Ascending aorta (tissue), 2 donors: ENCODE measurements at places on chromosomes 4 and X. TPM values are rescaled to one million over a fixed set of nuclear protein-coding genes. Genes with fewer than 3 reads are reported as not detected.

GRCh38 chr4:77203380-77204197 is 46.6 kb downstream of the CCNG2 start:
- no peak overlapping the region for H3K4me3 ChIP-seq
- DNase-seq, result peak; percentile 81
- H3K27ac ChIP-seq, result no peak overlapping the region
- no peaks in the 10 kb centered on the region for H3K36me3 ChIP-seq

GRCh38 chrX:78357342-78358055 is 30.1 kb upstream of the CYSLTR1 start:
- H3K27me3 ChIP-seq, result no peaks in the 10 kb centered on the region
- H3K27ac ChIP-seq, result no peak overlapping the region
- H3K36me3 ChIP-seq, result no peaks in the 10 kb centered on the region
- no peak overlapping the region for H3K4me3 ChIP-seq
- H3K4me1 ChIP-seq, result no peaks in the 10 kb centered on the region
- no peak for DNase-seq

DNA sequence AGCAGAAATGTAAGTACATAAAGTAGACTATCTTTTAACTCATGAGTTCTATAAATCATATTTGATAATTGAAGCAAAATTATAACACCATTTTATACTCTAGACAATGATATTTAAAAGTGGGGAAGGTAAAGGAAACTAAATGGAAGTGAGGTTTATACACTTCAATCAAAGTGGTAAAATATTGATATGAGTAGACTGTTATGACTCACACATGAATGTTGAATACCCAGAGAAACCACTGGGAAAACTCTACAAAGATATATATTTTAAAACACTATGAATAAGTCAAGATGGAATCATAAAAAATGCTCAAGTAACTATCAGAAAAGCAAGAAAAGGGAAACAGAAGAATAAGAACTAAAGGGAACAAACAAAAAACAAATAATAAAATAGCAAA is 8.4 kb downstream of the VSIG1 start:
- H3K27ac ChIP-seq, result no peak overlapping the region
- H3K27me3 ChIP-seq, result no peaks in the 10 kb centered on the region
- no peak overlapping the region for H3K4me3 ChIP-seq
- H3K4me1 ChIP-seq, result no peaks in the 10 kb centered on the region
- DNase-seq, result no peak

DNA sequence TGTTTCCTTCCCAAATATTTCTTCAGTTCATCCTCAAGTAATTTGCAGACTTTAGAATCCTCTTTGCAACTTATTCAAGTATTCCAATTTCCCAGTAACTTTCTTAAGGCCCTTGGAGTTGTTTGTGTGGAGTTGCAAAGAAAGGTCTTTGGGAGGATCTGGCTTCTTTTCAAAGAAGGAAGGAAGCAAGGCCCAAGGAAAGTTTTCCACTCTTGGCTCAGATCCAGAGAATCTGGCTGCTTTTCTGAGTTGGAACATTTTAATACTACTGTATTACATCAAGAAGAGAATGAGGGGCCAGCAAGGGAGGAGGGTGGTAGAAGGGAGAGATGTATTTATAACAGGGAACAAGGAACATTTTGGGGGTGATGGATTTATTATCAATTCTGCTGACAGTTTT is 10.5 kb downstream of the CDX4 start:
- H3K36me3 ChIP-seq, result no peaks in the 10 kb centered on the region
- DNase-seq, result no peak
- no peak overlapping the region for H3K27ac ChIP-seq
- H3K4me1 ChIP-seq, result no peaks in the 10 kb centered on the region
- no peaks in the 10 kb centered on the region for H3K27me3 ChIP-seq
- no peak overlapping the region for H3K4me3 ChIP-seq

DNA sequence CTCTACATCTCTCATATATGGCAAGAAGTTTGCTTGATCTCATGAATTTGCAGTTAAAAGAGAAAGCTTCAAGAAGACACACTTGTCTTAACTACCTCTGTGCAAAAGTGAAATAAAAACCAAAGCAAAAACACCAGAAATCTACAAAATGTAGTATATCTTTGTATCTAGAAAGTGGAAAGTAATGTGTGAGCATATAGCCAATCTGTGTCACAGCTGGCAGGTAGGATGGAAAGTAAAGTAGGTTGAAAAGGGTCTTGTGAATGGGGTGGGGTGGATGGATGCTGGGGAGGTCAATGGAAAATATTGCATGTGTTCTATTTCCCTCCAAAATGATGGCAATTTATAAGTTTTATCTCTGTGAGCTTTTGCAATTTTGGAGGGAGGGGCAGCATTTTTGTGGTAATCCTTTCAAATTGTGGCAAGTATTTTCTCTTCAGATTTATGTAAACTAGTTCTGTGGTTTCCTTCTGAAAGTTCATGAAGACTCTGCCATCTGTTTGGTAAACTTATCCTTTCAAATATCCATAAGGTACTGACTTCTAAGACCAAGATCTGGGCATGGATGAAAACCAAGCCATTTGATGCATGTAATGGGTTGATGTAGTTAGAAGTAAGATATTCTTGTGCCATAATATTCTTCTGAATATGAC is 215.9 kb upstream of the GIMD1 start:
- peaks cover 25% of the 10 kb centered on the region for H3K4me1 ChIP-seq
- H3K4me3 ChIP-seq, result no peak overlapping the region
- no peaks in the 10 kb centered on the region for H3K27me3 ChIP-seq
- no peak for DNase-seq
- H3K36me3 ChIP-seq, result no peaks in the 10 kb centered on the region
- no peak overlapping the region for H3K27ac ChIP-seq

GRCh38 chr4:143668930-143669552 is 31.4 kb downstream of the FREM3 start:
- no peaks in the 10 kb centered on the region for H3K27me3 ChIP-seq
- H3K4me3 ChIP-seq, result no peak overlapping the region
- H3K4me1 ChIP-seq, result no peaks in the 10 kb centered on the region
- DNase-seq, result no peak
- H3K36me3 ChIP-seq, result no peaks in the 10 kb centered on the region
- H3K27ac ChIP-seq, result no peak overlapping the region

GRCh38 chr4:179112441-179113170 is 1670.4 kb upstream of the AGA start:
- no peaks in the 10 kb centered on the region for H3K4me1 ChIP-seq
- H3K27ac ChIP-seq, result no peak overlapping the region
- DNase-seq, result no peak
- no peak overlapping the region for H3K4me3 ChIP-seq

DNA sequence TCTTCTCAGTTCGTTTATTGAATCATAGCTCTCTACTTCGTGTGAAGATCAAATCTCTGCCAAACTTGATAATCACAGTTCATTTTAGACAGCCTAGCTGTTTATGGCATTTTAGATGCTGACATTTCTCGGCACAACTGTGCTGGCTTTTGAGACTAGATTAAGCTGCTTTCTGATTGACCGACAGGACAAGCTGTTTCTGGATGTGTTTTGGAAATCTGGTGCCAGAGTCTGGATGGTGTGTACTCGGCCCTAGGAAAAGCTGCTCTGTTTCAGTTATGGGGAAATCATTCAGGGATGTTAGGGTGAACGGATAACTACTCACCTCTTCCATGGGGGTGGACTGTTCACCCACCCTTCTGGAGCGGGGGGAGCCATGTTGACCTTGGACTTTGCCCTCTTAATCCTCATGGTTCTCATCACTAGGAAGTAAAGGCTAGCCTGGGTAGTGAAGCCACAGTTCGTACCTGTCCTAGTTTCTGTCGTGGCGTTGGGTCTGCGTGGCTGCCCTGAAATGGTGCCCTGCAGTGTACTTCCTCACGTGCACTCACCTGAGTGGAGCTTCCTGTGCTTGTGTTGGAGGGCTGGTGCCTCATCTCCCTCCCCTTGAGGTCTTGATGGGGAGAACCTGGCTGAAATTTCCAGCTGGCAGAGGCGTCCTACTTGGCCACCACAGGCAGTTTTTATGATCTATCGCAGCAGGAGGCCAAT is 13.7 kb upstream of the WDR1 start:
- no peak overlapping the region for H3K27ac ChIP-seq
- no peak for DNase-seq
- H3K36me3 ChIP-seq, result no peaks in the 10 kb centered on the region
- no peak overlapping the region for H3K4me3 ChIP-seq
- H3K27me3 ChIP-seq, result no peaks in the 10 kb centered on the region

- peaks cover 4% of the 10 kb centered on the region for H3K4me1 ChIP-seq
- no peak overlapping the region for H3K4me3 ChIP-seq
- H3K27me3 ChIP-seq, result no peaks in the 10 kb centered on the region
- no peak overlapping the region for H3K27ac ChIP-seq
- no peak for DNase-seq
- no peaks in the 10 kb centered on the region for H3K36me3 ChIP-seq
Measured at GRCh38 chr4:1576961-1577821, 106.9 kb downstream of the FAM53A start.

DNA sequence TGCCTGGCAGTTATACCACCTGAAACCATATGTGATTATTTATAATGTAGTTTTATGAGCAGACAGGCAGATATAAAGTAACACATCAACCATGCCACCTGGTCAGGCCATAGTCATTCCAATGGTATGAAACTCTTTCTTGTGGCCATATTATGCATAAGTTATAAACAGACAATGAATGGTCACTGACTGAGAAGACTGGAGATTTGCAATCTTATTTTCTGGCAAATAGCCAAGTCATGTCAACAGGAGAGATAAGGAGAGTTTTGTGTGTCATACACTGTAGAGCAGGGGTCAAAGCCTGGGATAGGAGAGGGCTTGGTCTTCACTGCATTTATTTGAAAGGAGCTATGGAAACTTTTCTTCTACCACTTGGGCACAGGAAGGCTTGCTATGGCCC is 29.5 kb downstream of the SORBS2 start:
- no peak overlapping the region for H3K4me3 ChIP-seq
- DNase-seq, result no peak
- H3K27ac ChIP-seq, result no peak overlapping the region
- H3K36me3 ChIP-seq, result no peaks in the 10 kb centered on the region
- no peaks in the 10 kb centered on the region for H3K27me3 ChIP-seq

DNA sequence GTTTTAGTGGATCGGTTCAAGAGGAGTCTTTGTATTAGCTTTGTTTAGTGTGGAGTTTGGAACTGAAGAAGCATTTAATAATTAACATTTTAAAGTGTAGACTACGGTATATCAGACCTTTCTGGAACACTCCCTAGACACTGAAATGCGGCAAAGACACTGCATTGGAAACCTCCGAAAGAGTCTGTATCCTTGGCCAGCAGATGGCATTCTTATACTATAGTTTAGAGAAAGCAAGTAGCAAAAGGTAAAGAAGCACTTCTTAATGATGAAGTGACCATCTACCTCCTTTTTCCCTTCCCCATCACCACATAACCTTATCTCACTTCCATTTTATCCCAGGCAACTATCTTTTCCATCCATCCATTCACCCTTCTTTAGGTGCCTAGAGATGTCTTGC is 7.6 kb downstream of the FABP2 start:
- H3K4me1 ChIP-seq, result peaks cover 4% of the 10 kb centered on the region
- H3K27me3 ChIP-seq, result no peaks in the 10 kb centered on the region
- peak; percentile 71 for DNase-seq
- no peaks in the 10 kb centered on the region for H3K36me3 ChIP-seq
- peak overlapping the region; percentile 55 for H3K27ac ChIP-seq
- no peak overlapping the region for H3K4me3 ChIP-seq

PITX2 gene
- total RNA-seq, result not detected

TLR2 gene
- total RNA-seq, result 19.1 TPM

ITM2A gene
- 20.4 TPM for total RNA-seq

TEX11 gene
- total RNA-seq, result not detected
